ENCODE measurements at places on chromosomes 11 and 22.

DNA sequence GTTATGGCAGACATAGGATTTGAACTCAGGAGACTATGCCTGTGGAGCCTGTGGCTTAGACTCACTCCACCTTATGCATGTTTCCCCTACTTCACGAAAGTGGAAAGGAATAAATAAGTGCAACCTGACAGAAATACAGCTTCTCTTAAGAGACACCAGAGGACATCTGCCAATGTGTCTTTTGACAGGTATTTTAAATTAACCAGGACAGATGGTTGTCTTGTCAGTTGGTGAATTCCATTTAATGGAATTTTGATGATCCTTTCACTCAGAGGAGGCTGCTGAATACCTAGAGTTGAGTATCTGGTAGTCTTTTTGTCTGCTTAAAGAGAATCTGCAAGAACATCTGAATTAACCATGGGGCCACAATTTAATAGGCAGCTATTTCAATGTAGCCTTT is 46.1 kb downstream of the NELL1 start:
- no peak for DNase-seq

GRCh38 chr11:117026593-117027330 is 71.5 kb downstream of the SIK3 start:
- no peak for DNase-seq

- DNase-seq, result no peak
Measured at GRCh38 chr22:30161051-30161469, 80.8 kb downstream of the HORMAD2 start.

GRCh38 chr11:71222318-71223080 is 29.9 kb downstream of the SHANK2 start:
- DNase-seq, result no peak

DNA sequence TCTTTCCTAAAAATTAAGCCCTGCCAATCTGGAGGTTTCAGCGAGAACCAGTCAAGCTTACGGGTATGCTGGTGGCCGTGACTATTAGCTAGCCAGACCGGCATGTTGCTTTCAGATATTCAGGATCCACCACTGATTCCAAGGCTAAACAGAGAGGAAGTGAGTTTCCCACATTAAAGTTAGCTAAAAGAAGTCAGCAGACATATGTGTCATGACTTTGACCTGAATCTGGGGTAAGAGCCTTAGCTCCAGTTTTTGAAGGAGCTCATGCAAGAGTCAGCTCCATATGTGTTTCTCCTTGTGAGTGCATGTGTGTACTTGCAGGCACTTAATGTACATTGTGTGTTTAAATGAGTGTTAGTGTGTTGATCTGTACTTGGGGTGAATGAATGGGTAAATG is 1.4 kb downstream of the ZFPL1 start:
- no peak for DNase-seq

GRCh38 chr11:126282736-126283591 is at the start of gene TIRAP:
TIRAP (plus strand) TSS chr11:126283093; CDS start chr11:126290895, 7,802 bp downstream.
- peak; percentile 86 for DNase-seq

All from activated CD8-positive, alpha-beta memory T cell treated with anti-CD3 and anti-CD28 coated beads for 24 hours (primary cell).